Gastroesophageal sphincter (tissue), 4 donors: ENCODE measurements at places on chromosomes 4 and X. TPM values are rescaled to one million over a fixed set of nuclear protein-coding genes. Genes with fewer than 3 reads are reported as not detected.

Gene KIAA1210
- not detected for total RNA-seq

Gene CXCL13
- not detected for total RNA-seq

Gene RS1
- total RNA-seq: not detected

Gene PDGFC
- total RNA-seq: 29.1 TPM

Gene TEX13D
- total RNA-seq: not detected

Gene HELT
- total RNA-seq: not detected

Gene XAGE2
- not detected for total RNA-seq

Gene TACR3
- total RNA-seq: not detected

Gene NALF2
- total RNA-seq: not detected

DNA sequence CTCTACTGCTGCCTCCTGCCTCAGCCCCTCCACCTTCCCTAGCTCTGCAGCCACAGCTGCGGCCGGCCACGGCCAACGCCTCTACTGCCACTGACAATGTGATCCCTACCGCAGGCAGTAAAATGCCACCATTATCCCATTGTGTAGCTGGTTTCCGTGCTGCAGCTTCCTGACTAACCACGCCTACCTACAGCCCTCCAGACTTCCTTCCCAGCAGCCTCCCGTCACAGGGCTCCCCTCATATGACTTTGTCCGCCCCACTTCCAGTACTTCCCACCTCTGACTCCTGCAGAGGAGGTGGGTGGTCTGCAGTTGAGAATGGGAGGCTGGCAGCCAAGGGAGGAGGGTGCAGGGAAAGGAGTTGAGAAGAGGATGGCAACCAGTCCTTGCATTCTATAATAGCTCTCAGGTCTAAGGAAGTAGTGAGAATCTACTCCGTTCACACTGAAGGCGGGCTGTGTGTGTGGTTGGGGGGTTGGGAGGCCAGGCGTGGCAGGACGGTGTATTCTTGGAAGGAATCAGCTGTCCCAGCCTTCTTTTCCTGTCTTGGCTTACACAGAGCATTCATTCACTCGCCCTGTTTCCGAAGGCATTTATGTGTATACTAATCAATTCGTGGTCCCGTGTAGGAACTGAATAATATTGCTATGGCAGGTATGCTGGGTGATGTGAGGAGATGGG, 33.1 kb upstream of the USP51 start:
- H3K4me1 ChIP-seq: no peaks in the 10 kb centered on the region
- H3K4me3 ChIP-seq: no peak overlapping the region
- H3K27me3 ChIP-seq: no peaks in the 10 kb centered on the region
- no peaks in the 10 kb centered on the region for H3K36me3 ChIP-seq

GRCh38 chrX:143298663-143299241, 218.5 kb downstream of the SPANXN3 start:
- H3K4me1 ChIP-seq: no peaks in the 10 kb centered on the region
- no peak for ATAC-seq
- no peaks in the 10 kb centered on the region for H3K27me3 ChIP-seq
- no peak overlapping the region for H3K4me3 ChIP-seq
- H3K36me3 ChIP-seq: no peaks in the 10 kb centered on the region

- H3K4me1 ChIP-seq: no peaks in the 10 kb centered on the region
- H3K27ac ChIP-seq: no peak overlapping the region
- no peak for ATAC-seq
These were observed 103.2 kb upstream of the FRG1 start for GRCh38 chr4:189837471-189837870.

DNA sequence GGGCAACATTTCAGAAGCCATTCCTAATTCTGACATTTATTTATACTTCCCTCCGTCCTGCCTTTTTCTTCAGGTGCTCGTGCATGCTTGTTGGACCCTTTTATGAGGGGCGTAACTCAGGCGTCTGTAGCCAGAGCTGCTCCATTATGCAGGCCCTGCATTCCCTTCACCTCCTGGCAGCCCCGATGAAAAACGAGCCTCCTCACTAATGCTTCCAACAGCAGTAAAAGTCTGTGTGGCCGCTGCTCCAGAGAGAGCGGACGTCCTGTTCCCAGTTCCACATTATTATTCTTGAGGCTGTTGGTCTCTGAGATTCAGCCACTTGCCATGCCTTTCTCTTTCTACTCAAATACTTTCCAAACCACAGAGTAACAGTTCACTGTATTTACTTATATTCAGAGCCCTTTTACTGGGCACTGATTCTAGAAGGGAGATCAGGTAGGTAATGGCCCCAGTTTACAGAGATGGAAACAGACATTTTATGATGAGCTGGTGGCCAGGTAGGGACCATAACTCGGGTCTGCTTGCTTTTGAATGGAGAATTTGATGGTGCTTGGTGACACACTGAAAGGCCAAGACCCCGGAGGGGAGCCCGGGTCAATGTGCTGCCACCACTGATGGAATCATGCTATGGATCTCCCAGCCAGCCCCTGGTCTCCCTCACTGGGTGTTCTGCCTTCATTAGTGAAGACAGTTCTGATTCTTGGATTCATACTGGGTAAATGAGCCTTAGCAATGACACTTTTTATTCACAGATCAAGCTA, 101.0 kb downstream of the GATB start:
- H3K4me1 ChIP-seq: peaks cover 24% of the 10 kb centered on the region
- peaks cover 6% of the 10 kb centered on the region for H3K36me3 ChIP-seq
- peak overlapping the region; percentile 45 for H3K27ac ChIP-seq
- peak; percentile 63 for ATAC-seq
- no peak overlapping the region for H3K4me3 ChIP-seq
- H3K27me3 ChIP-seq: no peaks in the 10 kb centered on the region

DNA sequence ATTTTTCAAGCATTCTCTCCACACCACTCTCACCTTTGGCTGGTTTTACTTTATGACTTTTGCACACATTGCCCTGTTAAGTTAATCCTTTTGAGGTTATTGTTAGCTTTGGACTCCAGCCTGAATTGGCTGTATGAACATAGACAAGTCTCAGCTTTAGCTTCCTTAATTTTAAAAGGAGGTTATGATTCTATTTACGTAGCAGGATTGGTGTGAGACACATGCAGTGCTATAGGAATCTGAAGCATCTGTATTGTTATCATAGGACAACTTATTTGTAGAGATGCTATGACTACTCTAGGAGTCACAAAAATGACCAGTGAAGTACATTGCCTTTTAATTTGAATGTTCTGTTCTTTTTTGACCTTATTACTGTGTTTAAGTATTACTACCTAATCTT, 15.7 kb downstream of the PGAM4 start:
- no peak overlapping the region for H3K4me3 ChIP-seq
- H3K36me3 ChIP-seq: no peaks in the 10 kb centered on the region
- no peak for ATAC-seq
- H3K27me3 ChIP-seq: no peaks in the 10 kb centered on the region
- H3K27ac ChIP-seq: peak overlapping the region; percentile 28

GRCh38 chr4:128384765-128385598, 97.4 kb upstream of the PGRMC2 start:
- ATAC-seq: no peak
- H3K27ac ChIP-seq: peak overlapping the region; percentile 80
- no peaks in the 10 kb centered on the region for H3K36me3 ChIP-seq
- H3K4me3 ChIP-seq: no peak overlapping the region
- peaks cover 35% of the 10 kb centered on the region for H3K4me1 ChIP-seq

DNA sequence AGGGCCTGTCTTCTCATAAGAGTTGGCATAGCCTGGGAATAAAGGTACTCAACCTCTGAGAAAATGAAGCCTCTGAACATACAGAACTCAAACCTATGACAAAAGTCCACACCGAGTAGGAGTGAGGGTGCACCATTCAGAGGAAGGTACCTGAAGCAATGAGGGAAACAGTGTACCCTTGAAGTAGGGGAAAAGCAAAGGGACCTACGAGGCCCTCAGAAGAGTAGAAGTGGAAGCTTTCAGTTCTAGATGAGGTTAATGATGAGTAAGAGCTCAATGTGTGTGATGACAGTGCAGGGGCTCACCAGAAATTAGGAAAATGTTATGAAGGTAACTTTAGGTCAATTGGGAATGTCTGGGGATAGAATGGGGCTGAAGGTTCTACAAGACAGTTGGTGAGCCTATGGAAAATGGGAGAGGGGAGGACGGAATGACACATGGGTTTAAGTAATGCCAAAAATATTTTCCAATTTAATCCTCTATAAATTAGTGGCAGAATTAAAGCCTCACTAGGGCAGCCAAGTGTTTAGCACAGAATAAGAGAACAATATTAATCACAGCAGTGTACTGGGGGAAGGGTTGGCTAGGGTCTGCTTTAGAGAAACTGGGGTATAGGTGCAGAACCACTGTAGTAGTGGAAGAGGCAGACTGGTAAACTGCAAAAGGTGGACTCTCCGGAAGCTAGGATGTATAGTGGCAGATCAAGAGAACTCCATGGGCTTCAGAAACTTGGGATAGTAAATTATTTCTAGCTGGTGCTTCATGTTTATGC, 39.8 kb downstream of the RAB33A start:
- no peaks in the 10 kb centered on the region for H3K4me1 ChIP-seq
- H3K36me3 ChIP-seq: no peaks in the 10 kb centered on the region
- H3K27me3 ChIP-seq: no peaks in the 10 kb centered on the region
- no peak overlapping the region for H3K4me3 ChIP-seq

DNA sequence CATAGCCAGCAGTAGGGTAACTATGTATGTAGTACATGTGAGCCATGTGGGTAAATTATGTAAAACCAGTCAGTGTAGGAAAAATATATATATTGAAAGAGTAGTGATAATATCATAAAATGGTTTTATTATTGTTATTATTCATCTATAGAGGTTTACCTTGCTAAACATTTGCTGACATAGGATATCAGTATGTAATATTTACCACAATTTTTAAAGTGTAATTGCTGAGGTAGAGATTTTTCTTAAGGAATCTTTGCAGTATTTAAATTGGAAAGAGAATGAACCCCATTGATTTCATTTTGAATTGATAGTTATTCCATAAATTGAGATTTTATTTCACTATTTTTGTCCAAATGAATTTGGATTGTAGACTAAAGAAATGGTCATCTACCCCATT, 27.1 kb downstream of the SLAIN2 start:
- H3K4me3 ChIP-seq: no peak overlapping the region
- H3K4me1 ChIP-seq: peaks cover 36% of the 10 kb centered on the region
- no peaks in the 10 kb centered on the region for H3K27me3 ChIP-seq
- no peak overlapping the region for H3K27ac ChIP-seq

GRCh38 chr4:121822047-121822446, 1.6 kb downstream of the CCNA2 start:
- no peaks in the 10 kb centered on the region for H3K4me1 ChIP-seq
- no peak overlapping the region for H3K27ac ChIP-seq
- H3K36me3 ChIP-seq: no peaks in the 10 kb centered on the region
- H3K27me3 ChIP-seq: no peaks in the 10 kb centered on the region
- H3K4me3 ChIP-seq: no peak overlapping the region

- no peak for ATAC-seq
- peak overlapping the region; percentile 79 for H3K27ac ChIP-seq
- no peaks in the 10 kb centered on the region for H3K27me3 ChIP-seq
- peaks cover 18% of the 10 kb centered on the region for H3K4me1 ChIP-seq
- no peak overlapping the region for H3K4me3 ChIP-seq
- no peaks in the 10 kb centered on the region for H3K36me3 ChIP-seq
These were observed 122.8 kb upstream of the FAT1 start for GRCh38 chr4:186846426-186846825.

GRCh38 chr4:7196736-7197135, 4.4 kb downstream of the SORCS2 start:
- no peak for ATAC-seq
- no peak overlapping the region for H3K4me3 ChIP-seq
- H3K27ac ChIP-seq: no peak overlapping the region

DNA sequence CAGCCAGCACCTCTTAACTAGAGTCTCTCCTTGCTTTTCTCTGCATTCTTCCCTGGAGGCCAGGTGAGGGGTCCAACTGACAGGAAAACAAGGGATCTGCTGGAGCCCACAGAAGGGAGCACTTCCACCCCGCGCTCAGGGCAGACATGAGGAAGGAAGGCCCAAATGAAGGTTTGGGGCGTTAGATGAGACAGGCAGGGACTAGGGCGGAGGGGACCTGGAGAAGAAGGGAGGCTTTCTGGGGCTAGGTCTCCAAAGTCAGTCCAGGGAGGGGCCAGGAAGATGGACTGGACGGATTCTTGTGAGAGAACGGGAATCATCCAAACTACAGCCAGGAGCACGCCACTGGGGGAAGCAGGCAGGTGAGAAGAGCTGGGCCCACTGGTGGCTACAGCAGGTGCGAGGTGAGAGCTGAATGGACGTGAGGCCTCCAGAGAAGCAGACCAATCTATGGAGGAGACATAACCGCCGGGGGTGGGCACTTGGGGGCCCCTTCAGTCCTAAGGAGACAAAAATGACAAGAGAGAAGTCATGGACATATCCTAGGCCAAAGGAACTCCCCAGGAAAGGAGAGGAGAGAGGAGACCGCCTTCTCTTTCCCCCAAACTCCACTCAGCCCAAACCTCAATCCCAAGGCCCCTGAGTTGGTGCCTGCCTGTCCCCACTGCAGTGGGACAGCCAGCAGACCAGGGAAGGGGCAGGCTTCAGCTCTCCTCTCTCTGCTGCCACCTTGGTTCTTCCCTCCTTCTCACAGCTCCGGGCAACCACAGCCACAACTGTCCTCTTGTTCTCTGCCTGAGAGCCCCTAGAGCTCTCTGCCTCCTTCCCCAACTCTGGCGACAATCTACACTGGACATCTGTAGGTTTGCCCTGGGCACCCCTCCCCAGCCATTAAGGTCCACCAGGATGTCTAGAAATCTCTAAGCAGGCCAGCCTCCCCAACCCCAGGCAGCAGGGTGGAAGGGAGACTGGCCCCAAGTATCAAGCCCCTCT, 7.0 kb downstream of the APLN start:
- no peak overlapping the region for H3K4me3 ChIP-seq
- H3K27me3 ChIP-seq: no peaks in the 10 kb centered on the region
- H3K36me3 ChIP-seq: no peaks in the 10 kb centered on the region
- no peak overlapping the region for H3K27ac ChIP-seq
- ATAC-seq: no peak
- no peaks in the 10 kb centered on the region for H3K4me1 ChIP-seq

DNA sequence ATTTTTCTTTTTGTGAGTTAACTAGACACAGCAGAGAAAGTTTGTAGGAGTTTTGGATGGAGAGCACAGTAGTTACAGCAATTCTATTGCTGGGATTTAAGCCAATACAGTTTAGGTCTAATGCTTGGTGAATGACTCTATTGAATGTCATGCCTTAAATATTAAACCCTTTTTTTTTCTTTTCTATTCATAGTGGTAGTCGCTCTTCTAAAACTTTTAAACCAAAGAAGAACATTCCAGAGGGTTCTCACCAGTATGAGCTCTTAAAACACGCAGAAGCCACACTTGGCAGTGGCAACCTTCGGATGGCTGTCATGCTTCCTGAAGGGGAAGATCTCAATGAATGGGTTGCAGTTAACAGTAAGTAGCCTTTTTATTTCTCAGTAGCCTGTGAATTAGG, 34.8 kb upstream of the DCK start:
- H3K4me3 ChIP-seq: no peak overlapping the region
- no peaks in the 10 kb centered on the region for H3K27me3 ChIP-seq
- H3K36me3 ChIP-seq: peaks cover 33% of the 10 kb centered on the region
- ATAC-seq: no peak

- H3K36me3 ChIP-seq: no peaks in the 10 kb centered on the region
- peak overlapping the region; percentile 24 for H3K27ac ChIP-seq
- peaks cover 7% of the 10 kb centered on the region for H3K4me1 ChIP-seq
- no peak for ATAC-seq
- no peak overlapping the region for H3K4me3 ChIP-seq
These were observed 57.8 kb upstream of the ADGRA3 start for GRCh38 chr4:22573641-22574040.

- H3K27ac ChIP-seq: no peak overlapping the region
- H3K36me3 ChIP-seq: no peaks in the 10 kb centered on the region
- no peaks in the 10 kb centered on the region for H3K4me1 ChIP-seq
These were observed 115.1 kb downstream of the AFF2 start for GRCh38 chrX:148615491-148615890.

GRCh38 chr4:2079006-2079405, 19.9 kb downstream of the NAT8L start:
- H3K4me1 ChIP-seq: no peaks in the 10 kb centered on the region
- no peak overlapping the region for H3K4me3 ChIP-seq
- ATAC-seq: no peak
- H3K36me3 ChIP-seq: no peaks in the 10 kb centered on the region
- no peaks in the 10 kb centered on the region for H3K27me3 ChIP-seq
- H3K27ac ChIP-seq: no peak overlapping the region
